ENCODE measurements at places on chromosomes 1 and 21.

DNA sequence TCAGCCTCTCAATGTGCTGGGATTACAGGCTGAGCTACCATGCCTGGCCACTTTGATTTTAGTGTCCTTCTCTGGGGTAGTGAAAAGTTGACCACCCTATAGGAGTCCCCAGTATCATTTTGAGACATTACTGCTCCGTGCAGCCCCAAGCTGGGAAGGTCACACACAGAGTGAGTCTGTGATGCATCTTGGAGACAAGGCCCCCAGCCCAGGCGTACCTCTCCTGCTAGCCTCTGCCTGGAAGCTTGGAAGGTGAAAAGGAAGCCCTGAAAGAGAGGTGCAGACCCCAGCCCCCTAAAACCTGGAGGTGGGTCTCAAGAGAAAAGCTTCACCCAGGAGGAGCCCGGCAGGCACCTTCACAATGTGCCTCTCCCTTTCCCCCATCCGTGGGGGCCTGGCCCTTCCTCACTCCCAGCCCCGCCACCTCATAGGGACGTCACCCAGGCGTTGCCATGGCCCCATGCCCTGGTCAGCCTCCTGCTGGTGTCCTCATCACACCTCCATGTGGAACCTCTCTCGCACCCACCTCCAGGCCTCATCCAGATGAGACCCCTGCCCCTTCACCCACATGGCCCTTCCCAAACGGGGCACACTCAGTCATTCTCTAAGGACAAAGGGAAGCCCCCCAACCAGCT, 5.6 kb upstream of the ARF1 start:
- no peak for DNase-seq

- DNase-seq: no peak
These were observed 21.0 kb downstream of the CLCA4 start for GRCh38 chr1:86567878-86568277.

DNA sequence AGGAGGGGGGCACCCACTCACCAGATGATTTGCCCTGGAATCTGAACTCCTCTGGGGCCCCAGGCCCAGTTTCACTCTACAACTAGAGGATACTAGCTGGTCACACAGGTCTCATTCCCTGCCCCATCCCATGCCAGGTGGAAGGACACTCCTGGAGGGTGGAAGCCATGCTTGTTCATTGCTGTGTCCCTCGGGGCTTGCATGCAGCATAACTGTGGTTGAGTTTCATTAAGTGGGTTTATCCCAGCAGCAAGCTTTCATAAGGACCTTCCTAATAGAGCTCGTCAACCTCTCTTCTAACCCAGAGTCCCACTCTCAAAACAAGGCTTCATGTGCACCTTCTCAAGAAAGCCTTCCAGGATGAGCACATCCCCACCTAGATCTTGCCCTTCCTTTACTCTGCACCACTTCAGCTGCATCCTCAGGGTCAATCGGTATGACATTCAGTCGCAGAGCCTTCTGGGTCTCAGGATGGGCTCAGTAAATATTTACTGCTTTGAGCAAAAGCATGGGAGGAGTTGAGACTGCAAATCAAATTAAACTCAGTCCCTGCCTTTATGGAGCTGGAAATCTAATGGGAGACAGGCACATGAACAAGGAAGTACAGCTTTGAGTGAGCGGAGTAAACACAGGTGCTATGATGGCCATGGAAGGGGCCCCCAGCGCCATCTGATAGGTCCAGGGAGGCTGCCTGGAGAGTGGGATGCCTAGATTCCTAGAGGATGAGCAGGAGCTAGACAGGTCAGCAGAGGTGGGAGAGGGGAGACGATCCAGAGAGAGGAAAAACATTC, 32.3 kb downstream of the LAMB3 start:
- DNase-seq: no peak

GRCh38 chr1:240538776-240539430, 73.1 kb downstream of the GREM2 start:
- DNase-seq: no peak

DNA sequence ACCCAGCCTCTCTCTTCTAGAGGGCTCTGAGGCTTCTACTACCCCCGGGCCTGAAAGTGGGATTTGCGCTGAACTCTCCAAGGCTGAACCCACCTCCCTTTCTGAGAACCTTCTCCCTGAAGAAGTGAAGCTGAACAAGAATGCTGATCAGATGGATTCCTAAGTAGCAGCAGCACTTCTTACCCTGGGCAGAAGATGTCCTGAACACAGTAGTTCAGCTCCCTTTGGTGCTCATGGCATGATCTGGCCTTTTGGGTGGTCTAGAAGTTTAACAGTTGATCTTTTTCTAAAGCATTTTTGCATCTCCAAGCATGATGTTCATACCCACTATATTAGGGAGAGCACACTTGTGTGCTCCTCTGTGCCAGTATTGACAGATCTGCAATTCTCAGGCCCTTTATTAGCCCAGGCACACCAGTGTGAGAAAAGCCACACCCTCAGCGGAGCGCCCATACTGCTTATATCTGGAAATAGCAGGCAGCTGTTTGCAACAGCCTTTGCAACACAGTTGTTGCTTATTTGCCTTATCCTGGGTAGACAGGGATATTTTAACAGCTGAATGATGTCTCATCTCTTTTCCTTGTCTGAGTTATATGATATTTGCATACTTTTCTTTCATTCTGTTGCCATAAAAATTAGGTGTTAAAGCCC, 34.2 kb downstream of the CNN3 start:
- no peak for DNase-seq

DNA sequence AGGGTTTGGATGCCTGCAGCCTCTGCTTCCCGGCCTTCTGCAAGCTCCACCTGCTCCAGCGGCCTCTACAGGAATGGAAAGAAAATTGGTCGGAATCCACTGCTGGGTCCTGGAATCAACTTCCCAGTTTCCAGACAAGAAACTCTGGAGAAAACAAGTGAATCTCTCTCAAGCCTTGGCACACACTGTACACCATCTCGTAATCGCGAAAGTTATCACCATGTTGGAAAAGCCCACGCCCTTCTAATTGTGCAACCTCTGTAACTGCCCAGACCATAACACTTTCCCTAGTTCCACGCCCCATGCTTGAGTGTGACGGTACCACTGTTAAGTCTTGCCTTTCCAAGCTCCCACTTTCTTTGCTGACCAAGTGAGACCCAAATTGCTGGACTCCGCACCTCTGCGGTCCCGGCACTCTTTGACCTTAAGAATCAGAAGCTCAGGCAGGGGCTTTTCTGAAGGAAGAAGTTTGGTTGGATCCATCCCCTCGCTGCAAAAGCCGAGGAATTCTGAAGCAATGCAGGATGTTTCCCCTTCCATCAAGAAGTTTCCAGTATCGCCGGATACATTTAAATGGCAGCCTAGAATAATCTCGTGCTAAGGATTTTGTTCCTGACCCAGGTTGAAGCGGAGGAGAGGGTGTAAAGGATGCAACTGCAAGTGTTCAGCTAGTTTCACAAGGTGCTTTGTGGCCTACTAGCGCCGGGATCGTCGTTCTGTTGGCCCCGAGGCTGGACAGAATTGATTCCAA, 6.2 kb downstream of the NR5A2 start:
- no peak for DNase-seq

DNA sequence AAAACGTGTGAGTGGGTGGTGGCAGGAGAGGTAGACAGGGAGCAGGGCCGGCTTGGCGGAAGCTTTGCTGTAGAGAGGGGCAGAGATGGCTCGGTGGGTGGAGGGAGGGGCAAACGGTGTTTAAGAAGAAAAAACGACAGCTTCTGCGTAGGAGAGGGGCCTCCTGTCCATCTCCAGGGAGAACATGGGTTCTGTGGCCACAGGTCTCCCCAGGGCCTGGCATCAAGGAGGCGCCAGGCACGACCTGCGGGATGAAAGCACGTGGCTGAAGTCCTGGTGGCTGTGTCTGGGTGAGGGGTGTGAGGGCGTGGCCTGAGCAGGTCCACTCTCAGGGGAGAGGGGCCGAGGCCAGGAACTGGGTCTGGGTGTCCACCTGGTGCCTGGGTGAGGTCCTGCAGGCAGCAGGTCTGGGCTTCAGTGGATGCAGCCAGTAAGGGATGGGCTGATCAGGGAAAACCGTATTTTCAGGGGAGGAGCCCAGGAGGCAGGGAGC, 940 bp upstream of the PRKCZ start:
- no peak for DNase-seq

GRCh38 chr1:43708002-43708410, 670 bp downstream of the ST3GAL3 start:
- no peak for DNase-seq

- DNase-seq: no peak
These were observed 1.3 kb downstream of the ARHGAP29 start for GRCh38 chr1:94236013-94236491.

- DNase-seq: no peak
These were observed 51.5 kb downstream of the PTPRF start for GRCh38 chr1:43582162-43582566.

DNA sequence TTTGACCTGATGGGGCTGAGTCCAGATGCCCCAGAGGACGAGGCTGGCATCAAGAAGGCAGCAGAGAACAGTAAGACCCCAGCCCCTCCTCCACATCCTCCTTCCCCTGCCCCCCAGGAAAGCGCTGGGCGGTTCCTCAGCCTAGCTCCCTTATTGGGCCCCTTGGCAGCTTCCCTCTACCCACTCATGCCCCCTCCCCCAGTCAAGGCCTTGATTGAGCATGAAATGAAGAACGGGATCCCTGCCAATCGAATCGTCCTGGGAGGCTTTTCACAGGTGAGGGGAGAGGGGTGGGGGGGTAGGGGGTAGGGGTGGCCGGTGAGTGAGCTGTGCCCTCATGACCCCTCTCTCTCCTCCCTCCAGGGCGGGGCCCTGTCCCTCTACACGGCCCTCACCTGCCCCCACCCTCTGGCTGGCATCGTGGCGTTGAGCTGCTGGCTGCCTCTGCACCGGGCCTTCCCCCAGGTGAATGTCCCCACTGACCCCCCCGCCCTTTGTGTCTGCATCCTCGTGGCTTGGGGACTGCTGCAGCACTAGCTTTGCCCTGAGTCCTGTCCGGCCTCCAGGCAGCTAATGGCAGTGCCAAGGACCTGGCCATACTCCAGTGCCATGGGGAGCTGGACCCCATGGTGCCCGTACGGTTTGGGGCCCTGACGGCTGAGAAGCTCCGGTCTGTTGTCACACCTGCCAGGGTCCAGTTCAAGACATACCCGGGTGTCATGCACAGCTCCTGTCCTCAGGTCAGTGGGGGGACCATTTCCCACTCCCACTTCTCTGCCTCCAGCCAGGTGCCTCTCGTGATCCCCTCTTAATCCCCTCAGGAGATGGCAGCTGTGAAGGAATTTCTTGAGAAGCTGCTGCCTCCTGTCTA, 3.2 kb downstream of the LYPLA2 start:
- DNase-seq: no peak

DNA sequence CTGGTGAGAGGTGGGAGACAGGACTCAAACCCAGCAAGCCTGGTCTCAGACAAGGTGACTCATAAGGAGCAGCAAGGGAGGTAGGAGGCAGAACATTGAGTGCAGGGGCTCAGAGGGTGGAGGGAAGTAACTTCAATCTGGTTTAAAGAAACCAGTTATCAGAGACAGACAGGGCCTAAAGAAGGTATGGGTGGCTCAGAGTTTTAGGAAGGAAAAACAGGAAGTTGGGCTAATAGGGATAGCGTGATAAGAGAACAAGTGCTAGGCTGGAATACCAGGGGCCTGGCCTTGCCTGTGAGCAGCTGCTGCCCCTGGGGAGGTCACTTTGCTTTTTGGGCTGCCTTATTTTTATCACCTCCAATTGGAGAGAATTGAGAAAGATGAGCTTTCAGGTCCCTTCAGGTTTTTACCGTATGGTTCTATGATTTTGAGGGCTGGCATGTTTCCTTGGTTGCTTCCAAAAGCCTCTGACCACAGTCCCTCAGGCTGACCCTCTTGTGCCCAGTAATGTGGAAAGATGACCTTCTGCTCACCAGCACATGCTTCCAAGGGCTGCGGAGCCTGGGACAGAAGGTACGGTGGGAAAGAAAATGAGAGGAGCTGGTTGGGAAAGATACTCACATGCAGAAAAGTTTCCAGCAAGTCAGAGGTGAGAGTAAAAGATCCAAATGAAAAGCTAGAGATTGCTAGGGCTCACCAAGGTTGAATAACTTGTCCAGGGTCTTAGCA, 77.0 kb downstream of the DDR2 start:
- no peak for DNase-seq

- DNase-seq: no peak
These were observed 64.3 kb downstream of the FASLG start for GRCh38 chr1:172723251-172723650.

DNA sequence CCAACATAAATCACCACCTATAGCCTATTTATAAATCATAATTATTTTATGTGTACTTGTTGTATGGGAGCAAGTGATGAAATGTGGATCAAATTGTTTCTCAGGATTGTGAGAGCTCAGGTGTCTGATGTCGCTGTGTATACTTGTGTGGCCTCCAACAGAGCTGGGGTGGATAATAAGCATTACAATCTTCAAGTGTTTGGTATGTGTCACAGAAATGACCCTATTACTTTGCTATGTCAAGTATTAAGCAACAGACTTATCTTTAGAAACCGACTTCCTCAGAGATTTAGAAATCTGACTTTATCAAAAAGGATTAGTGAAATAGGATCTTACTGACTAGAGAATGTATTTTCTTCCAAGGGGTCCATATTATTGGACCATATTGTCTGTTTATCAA, 280.9 kb downstream of the TPR start:
- DNase-seq: no peak

DNA sequence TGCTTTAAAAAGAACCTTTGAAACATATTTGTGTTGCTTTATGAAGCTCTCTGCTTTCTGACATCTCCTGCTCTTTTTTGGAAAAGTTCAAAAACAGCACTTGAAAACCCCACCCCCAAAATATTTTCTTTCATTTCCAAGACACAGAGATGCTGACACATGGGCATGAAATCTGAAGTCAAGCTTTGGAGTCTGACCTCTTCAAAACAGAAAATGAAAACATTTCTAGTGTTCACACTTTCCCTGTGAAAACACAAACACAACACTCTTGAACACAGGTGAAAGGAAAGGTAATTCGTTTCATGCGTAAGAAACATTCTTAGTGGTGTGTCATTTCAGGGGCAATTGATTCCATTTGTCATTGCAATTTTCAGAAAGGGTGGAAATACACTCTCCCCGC, 10.8 kb downstream of the NGF start:
- no peak for DNase-seq

DNA sequence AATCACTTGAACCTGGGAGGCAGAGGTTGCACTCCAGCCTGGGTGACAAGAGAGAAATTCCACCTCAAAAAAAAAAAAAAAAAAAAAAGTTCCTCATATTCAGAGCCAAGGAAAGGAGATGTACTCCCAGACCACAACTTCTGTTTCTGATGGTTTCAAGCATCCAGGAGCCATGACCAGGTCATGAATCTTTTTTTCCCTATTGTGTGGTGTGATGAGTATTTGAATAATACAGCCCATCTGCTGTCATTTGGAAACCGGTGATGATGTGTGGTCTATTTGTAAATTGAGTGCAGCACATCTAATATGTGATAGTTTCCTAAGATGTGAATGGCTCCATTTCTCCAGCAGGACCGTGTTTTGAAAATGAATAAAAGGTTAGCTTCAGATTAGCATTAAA, 18.6 kb downstream of the PIK3CD start:
- no peak for DNase-seq

- DNase-seq: no peak
These were observed 68.1 kb upstream of the NFASC start for GRCh38 chr1:204802401-204803175.

DNA sequence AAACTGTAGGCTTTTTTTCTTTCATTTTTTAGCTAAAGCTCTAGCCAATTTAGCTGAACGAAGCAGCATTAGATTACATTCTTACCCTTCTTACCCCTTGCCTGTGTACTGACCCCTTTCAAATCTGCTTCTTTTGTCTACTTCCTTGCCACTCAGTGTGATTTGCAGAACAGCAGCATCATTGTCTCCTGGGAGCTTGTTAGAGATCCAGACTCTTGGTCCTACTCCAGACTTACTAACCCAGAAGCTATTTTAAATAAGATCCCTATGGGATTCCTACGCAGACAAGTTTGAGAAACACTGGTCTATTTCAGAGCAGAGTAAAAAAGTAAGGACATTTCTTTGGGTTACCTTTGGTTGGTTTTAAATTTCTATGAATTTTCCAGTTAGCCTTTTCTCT, 13.8 kb downstream of the LRRC39 start:
- no peak for DNase-seq

Measured in stimulated activated naive CD4-positive, alpha-beta T cell treated with Interleukin-2 at 50 U/mL for 16 hours (primary cell).